ENCODE measurements at places on chromosomes 2 and 18.

GRCh38 chr2:175205523-175205922, 24.0 kb upstream of the ATP5MC3 start:
- DNase-seq: no peak

- no peak for DNase-seq
Measured at GRCh38 chr2:198905881-198906612, 551.7 kb downstream of the SATB2 start.

DNA sequence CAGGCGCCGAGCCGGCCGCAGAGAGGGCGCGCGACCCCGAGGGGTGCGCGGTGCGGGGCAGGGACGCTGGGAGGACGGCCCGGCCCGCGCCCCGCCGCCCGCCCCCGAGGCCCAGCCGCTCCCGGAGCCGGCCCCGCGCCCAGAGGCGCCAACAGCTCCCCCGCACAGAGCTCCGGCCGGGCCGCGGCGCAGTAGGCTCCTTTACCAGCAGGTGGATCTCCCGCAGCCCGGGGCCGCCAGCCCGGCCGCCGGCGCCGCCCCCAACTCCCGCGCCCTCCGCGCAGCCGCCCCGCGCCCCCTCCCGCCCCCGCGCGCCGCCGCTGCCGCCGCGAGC, 258 bp downstream of the MGAT4A start:
- DNase-seq: no peak

GRCh38 chr2:3010001-3010400, 367.6 kb downstream of the EIPR1 start:
- DNase-seq: no peak

DNA sequence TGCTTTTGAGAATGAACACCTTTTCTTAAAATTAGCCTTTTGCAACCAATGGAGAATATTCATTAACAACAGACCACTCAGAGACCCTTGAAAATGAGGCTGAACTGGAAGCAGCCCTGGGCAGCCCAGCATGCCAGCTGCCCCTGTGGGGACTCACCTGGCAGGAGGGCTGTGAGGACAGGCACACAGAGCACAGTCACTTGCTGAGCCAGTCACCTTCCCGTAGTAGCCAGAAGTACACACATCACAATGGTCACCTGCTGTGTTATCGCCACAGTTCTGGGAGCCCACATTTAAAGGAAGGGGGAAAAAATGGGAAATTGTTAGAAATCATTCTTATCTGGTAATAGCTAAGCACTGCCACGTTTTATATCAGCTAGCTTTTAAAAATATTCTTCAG, 115.5 kb downstream of the LAMA1 start:
- DNase-seq: no peak

DNA sequence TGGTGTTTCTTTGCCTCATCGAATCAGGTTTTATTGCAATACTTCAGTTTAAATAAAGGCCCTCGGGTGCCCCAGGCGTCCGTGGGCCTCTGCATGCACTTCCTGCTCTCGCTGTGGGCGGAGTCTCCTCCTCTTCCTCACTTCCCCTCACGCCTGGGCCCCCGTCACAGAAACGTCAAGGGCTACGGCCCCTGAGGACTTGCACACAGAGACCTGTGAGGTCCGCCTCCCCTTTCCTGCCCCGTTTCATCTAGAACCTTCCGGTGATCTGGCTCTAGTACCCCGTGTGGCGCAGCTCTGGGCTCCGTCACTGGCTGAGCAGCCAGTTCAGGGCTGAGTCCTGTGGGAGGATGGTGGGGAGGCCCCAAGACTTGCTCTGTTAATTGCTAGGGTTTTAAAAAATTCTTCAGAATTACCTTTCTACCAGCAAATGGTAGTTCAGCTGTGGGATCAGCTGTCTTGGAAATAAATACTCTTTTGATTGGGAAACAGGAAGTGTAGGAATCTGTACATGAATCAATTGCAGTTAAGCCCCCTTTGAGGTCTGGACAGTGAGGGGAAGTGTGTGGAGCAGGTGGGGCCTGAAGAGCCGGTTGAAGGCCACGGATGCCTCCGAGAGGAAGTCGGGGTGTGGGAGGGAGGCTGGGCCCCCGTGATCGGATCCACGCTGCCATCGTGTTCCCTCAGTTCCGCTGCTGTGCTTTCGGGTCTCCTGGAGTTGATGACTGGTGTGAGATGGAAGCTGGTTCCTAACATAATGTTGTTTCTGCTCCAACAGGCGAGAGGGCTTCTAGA, 10.2 kb downstream of the NFATC1 start:
- DNase-seq: no peak

GRCh38 chr18:45165176-45165713, 450.0 kb upstream of the SLC14A2 start:
- DNase-seq: no peak

- no peak for DNase-seq
Measured at GRCh38 chr2:135703300-135703699, 38.4 kb upstream of the UBXN4 start.

- DNase-seq: no peak
Measured at GRCh38 chr2:101832114-101832513, 134.6 kb downstream of the MAP4K4 start.

- DNase-seq: no peak
Measured at GRCh38 chr2:239261356-239261755, 139.5 kb downstream of the HDAC4 start.

- DNase-seq: no peak
Measured at GRCh38 chr2:195734395-195734794, 77.4 kb downstream of the SLC39A10 start.

- no peak for DNase-seq
Measured at GRCh38 chr2:236308855-236309668, 44.9 kb upstream of the ASB18 start.

GRCh38 chr2:107133412-107133811, 247.4 kb upstream of the ST6GAL2 start:
- no peak for DNase-seq

DNA sequence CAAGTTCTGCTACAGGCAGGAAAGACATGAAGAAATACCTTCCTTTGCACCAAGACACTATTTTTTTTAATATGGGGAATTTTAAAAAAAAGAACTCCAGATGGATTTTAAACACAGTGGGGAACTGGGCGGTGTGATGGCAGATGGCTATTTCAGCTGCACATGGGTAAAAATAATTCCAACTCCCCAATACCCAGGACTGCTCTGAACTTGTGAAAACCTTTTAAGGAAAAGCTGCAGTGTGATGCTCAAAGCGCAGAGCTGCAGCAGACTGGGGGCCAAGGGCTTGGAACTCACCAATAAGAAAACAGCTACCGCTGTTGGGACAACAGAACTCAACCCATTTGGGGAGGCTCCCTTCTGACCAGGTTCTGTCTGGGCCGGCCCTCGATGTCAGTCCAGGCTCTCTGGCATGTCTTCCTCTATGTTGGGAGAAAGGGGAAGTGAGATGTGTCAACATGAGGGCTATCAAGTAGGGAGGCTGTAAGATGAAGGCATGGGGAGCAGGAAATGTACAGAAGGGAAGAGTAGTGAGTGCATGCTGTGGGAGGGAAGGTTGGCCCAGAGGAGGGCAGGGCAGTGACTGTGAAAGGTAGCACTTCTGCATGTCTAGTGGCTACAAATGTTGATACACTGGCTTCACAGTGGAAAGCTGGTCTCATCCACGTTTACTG, 64.0 kb upstream of the SLC14A2 start:
- DNase-seq: no peak

DNA sequence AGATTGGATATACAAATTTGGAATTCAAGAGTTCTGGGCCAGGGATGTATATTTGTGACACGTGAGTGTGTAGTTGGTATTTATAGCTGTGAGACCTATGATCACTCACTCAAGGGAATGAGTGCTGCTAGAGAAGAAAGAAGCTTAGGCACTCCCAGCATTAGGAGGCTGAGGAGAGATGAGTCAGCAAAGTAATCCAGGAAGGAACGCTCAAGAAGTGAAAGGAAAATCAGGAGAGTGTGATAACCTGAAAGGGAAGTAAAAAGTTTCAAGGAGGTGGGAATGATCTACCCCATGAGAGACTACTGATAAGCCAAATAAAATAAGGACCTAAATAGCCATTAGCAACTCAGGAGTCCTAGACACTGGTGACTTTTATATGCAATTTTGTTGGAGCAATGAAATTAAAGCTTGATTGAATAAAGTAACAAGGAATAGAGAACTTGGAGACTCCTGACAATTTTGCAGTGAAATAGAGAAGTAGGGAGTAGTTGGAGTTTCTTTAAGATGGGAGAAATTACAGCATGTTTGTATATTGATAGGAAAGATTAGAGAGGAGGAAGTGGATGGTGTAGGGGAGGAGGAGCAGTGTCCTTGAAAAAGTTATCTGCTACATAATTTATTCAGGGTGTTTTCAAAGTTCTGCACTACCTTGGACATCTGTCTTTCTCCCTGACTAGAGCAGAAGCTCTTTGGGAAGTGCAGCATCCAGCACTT, 89.9 kb downstream of the UBE2E3 start:
- DNase-seq: no peak

DNA sequence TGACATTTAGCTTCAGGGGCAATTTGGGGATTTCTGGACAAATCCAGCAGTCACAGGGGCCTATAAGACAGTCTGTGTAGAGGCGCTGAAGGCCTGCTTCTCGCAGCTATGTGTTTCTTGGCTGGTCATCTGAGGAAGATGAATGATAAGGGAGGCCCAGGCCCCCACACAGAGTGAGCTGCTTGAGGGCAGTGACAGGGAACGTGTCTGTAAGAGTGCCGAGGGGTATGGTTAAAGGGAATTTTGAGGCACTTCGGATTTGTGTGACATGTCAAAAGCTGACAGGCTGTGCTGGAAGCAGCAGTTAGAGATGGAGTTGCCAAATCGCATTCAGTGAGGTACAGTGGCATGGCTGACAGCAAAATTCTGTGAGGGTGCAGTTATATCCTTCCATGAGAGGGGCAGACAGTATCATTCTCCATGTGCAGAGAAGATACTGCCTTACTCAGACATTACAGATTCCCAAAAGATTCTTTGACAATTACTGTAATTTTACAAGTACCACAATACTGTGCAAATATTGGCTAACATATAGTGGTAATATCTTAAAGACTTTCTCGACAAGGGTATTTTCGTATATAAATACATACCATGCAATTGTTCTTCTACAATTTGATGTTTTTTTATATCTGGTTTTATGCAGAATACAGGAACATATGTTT, 74.0 kb downstream of the CERS6 start:
- no peak for DNase-seq

DNA sequence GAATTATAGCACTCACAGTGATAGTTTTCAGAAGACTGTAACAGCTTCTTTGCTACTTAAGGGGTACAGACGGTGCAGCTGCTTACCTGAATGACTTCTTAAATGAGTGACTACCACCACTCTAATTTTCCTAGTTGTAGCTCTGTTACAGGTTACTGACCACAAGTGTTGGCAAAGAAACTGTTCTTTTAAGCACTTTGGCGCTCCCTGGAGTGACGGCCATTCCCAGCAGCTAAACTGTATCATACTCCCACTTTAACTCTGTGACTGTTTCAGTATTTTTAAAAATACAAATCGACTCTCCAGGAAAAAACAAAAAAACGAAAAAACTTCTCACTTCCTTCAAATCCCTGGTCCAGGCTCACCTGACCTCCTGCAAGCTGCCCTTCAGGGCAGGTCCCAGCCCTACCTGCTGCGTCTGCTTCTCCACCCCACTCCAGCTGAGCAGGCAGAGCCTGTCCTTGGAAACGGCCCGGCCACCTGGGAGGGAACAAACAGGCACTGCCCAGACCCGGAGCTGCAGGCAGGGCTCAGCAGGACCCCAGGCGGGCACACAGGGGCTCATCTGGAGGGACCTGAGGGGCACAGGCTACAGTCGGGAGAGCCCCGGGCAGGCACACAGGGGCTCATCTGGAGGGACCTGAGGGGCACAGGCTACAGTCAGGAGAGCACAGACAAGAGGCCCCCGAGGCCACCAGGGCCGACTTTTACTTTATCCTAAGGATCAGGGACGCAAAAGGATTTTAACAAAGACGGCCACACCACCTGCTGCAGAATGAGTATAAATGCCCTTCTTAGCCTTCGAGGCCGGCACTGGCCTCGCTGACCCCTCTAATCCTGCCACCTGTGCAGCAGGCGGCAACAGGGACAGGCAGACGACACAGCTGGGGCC, 24.5 kb downstream of the SLC66A2 start:
- DNase-seq: peak; percentile 27

Data from NCI-H524 (cell line).